Fibroblast of skin of left biceps (primary cell): ENCODE measurements at places on chromosomes 5 and 9.

DNA sequence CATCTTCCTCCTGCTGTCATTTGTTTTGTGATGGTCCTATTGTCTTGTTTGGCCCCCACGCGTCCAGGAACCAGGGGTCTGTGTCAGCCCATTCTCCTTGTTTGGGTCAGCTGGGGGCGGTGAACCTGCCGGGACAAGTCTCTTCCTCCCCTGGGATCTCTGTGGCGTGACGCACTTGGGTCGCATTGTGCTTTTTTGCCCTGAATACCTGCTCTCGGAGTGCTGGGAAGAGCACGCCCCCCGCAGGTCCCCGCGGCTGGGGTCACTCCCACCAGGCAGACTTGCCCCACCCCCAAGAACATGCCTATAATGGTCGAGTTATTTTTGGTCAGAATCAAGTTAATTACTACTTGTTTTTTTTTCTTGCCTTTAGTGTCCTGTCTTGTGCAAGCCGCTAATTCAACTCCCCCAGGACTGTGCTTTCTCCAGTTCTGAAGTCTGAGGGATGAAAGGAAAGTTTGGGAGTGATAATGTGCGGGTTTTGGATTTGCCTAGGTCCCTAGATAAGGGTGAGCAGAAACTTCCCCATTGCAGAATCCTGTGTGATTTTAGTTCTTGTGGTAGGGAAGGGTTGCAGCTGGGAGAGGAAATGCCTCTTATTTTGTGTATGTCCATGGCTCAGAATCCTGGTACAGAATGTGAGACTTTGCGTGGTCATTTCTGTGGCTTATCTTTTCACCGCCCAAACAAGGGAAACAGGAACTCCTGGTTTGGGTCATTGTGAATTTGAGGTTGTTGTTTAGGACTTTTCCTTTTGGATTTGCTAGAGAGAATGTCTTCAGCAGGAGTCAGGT lies 789 bp downstream of the ACER2 start:
- DNase-seq: no peak

DNA sequence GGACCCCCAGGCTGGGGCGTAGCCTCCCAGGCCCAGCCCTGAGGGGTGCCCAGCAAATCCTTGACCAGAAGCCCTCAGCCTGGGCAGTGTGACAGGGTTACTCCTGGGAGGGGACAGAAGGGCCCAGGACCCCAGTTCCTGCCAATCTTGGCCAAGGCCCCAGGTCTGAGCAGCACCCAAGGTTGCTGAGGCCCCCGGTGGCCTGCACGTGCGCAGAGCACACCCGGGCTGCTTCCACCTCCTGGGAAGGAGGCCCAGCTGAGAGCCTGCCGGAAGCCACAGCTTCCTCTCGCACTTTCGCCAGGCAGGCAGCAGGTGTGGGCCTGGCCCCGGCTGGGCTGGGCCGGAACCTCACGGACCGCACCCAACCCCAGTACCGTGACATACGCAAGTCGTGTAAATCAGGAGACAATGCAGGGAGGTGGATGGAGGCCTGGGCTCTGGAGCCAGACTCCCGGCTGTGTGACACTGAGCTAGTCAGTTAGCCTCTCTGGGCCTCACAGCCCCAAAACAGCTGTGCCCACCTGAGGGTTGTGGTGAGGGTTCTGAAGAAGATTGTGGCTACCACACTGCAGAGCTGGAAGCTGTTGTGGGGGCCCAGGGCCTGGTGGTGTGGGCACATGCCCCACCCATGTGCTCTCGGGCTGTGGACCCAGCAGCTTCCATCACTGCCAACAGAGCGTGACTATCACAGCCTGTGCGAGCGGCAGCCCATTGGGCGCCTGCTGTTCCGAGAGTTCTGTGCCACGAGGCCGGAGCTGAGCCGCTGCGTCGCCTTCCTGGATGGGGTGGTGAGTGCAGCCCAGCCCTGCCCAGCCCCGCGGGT lies 5.1 kb downstream of the GRK6 start:
- DNase-seq: no peak

DNA sequence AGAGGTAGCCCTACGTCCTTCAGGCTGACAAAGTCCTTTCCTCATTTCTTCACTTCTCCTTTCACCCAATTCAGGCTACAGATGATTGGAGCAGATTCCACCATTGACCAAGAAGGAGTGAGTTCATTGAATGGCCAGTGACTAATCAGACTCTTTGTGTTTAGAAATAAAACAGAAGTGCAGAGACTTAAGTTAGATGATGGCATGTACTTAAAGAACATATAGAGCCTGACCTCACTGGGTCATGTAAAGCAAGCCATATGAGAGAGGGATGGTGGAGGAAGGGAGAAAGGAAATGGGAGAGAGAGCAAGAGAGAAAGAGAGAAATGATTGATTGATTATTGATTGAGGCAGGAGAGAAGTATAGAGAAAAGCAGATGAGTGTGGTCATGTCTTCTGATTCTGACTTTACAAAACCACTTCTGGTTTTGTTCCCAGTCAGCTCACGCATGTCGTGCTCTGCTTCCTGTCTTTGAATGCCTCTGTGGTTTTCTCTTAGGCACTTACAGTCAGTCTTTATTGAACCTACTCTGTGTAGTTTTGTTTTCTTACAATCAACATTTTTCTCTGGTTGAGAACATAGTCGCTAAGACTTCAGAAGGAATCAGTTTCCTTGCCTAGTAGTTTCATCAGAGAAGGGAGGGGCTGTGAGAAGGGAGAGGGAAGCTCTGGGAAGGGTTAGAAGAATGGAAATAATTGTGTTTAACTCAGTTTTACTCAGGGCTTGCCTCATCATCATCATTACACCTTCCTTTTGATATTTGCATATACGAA lies 149.2 kb upstream of the KLF9 start:
- DNase-seq: peak; percentile 59

- no peak for DNase-seq
These were observed 2.0 kb downstream of the ST8SIA4 start for GRCh38 chr5:100900796-100901781.

GRCh38 chr5:32506201-32506661 lies 61.7 kb upstream of the ZFR start:
- no peak for DNase-seq

DNA sequence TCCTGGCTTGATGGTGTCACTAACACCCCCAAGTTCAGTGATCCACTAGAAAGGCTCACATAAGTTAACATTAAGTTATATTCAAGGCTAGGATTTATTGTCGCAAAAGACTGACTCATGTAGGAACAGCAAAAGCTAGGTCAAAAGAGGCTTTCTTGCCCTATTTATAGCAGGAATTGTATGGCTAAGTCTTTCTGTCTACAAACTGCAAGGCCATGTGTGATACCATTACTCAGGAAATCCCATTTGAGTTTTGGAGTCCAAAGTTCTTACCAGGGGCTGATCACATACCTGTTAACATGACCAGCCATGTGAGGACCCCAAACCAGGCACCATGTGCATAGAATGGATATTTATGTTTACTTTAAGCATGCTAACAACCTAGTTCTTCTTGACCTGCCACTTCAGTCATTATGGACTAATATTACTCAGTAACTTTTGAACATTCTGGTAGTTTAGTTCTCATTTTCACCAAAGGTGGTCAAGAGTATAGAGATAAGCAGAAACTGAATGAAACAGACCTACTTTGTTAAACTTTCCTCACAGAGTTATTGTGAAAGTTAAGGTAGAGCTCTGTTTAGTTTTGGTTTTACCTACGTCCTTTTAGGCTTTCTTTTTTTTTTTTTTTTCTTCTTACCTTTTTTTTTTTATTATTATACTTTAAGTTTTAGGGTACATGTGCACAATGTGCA lies 281.1 kb downstream of the FER start:
- DNase-seq: no peak

GRCh38 chr9:10785255-10785654 lies 172.5 kb upstream of the PTPRD start:
- DNase-seq: no peak

DNA sequence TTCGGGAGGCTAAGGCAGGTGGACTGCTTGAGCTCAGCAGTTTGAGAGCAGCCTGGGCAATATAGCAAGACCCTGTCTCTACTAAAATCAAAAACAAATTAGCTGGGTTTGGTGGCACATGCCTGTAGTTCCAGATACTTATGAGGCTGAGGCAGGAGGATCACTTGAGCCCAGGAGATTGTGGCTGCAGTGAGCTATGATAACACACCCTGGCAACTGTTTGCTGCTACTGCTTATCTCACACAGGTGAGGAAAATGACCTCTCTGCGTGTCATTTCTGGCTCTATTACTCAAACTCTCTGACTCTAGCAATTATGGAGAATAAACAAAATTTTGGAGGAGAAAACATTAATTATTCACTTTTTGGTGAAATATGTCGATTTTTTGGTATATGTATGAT lies 45.3 kb upstream of the TMC1 start:
- no peak for DNase-seq

GRCh38 chr9:89903141-89903475 lies 298.3 kb downstream of the GADD45G start:
- no peak for DNase-seq

DNA sequence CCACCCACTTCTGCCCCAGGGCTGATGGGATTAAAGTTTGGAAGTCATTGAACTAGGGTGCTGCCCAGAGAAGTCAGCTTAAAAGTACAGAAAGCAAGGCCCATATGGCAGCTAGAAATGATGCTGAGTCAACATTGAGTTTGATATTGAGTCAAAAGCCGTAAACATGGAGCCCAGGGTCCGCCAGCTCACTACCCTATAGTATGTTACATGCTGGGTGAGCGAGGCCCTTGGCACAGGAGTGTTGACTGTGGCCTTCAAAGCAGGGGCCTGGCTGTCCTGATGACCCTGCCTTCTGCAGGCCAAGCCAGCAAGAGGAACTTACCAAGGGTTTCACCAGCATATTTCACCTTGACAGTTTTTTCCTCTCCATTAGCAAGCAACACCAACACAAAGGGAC lies 222.5 kb downstream of the GRIA1 start:
- DNase-seq: no peak

GRCh38 chr5:180495991-180496741 lies 2.0 kb downstream of the CNOT6 start:
- DNase-seq: no peak

DNA sequence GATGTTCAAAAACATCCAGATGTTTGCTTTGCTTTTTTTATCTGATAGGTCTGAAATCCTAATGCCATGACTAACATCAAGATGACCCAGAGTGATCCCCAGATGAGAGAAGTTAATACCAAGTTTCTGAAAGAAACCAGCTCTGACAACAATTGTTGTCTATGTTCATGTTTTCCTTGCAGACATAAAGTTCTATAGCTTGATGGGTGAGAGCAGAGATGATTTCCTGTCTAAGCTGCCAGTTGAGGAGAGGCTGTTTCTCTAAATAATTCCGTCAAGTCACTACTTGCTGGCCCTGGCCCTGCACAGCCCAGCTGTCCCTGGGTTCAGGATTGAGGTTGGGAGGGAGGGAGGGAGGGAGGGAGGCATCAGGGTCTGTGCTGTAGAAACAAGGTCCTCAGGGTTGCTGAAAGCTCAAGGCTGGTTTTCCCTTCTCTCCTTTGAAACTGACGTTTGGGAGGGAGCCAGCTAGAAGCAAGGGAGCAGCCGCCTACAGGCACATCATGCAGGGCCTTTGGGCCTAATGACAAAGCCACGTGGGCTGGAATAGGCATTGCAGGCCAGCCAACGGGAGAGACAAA lies 3.9 kb downstream of the SPARC start:
- DNase-seq: no peak

- DNase-seq: no peak
These were observed 5.3 kb upstream of the MEF2C start for GRCh38 chr5:88888291-88888690.

- no peak for DNase-seq
These were observed 109.8 kb upstream of the NFIL3 start for GRCh38 chr9:91533382-91533781.

DNA sequence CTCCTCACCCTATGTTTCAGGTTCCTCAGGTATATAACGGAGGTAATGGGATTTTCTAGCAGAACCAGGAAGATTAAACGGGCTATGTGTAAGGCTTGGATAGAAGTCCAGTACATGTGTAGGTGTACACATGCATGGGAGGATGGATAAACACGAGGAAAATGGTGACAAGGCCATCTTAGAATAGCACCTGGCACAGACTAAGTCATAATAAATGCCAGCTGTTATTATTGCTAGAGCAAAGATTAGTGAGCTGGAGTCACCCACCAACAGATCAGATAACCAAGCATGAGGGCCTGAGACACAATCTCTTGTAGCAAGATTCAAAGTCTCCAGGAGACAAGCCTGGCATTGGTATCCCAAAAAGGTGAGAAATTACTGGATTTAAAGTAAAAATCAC lies 21.1 kb downstream of the SPOCK1 start:
- no peak for DNase-seq

DNA sequence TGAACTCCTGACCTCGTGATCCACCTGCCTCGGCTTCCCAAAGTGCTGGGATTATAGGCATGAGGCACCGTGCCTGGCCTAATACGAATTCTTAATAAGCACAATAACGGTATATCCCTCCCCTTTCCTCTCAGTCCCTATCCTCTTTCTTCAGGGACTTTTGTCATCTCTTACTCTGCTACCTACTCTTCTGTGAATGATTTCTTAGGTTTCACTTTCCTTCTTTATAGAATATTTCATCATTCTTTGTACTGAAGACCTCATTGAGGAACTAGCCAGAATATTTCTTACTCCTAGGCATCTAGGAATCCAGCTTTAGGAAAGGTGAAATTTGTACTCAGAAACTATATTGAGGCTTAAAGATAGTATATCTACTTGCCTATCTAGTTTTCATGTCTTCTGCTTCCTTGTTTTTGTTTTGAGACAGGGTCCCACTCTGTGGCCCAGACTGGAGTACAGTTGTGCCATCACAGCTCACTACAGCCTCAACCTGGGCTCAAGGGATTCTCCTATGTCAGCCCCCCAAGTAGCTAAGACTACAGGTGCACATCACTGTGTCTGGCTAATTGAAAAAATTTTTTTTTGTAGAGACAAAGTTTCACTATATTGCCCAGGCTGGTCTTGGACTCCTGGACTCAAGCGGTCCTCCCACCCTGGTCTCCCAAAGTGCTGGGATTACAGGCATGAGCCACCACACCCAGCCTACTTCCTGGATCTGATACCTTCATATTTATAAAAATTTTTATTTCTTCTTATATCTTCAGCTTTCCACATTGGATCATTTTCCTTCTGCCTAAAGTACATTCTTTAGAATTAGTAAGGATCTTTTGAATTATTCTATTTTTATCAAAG lies 69.7 kb downstream of the GPBP1 start:
- DNase-seq: no peak

- no peak for DNase-seq
These were observed 29.2 kb upstream of the SYK start for GRCh38 chr9:90772386-90772785.

- no peak for DNase-seq
These were observed 256.4 kb downstream of the ICE1 start for GRCh38 chr5:5678909-5679308.

GRCh38 chr9:14846871-14847311 lies 63.3 kb downstream of the FREM1 start:
- peak; percentile 4 for DNase-seq
